ENCODE measurements at places on chromosomes 5 and 9.
A peak's percentile ranks its signal among the peaks of the same experiment; 100 is the strongest.

- no peak for DNase-seq
These were observed 25.2 kb upstream of the OLFM1 start for GRCh38 chr9:135062254-135062653.

DNA sequence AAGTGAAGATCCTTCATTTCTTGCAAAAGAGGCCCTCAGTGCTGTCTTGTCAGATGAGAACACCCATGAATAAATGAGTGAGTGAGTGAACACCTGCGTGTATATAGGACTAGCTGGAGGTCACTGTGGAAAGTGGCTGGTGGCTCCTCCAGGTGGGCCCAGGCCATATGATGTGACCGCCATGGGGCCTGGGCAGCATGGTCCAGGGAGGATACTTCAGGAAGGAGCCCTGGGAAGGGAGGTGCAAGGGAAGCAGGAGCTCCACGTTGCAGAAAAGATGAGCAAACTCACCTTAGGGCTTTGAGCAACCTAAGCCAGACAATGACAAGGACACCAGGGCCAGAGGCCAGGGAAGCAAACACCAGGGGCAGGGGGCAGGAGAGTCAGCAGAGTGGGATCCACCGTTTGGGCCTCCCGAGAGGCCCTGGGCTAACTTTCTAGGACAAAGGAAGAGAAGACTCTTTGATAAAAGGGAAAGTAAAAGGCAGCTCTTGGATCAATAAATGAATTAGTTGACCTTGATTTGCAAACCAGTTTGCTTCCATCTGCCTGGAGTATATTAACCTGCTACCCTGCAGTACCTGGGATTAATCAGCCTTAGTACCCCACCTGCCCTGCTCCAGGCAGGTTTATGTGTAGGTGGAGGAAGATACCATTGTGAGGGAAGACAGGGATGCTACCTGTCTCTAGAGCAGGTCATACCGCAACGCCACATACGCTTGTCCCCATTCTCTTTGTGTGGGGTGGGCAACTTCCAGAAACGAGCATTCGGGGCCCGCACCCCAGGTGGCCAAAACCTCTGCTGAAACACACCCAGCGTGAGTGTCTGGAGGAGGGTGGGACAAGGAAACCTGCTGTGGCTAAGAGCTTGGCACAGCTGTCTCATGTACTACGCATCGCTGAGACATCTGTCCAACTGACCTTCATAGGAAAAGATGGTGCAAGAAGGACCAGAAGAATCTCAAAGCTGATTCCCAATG lies 51.4 kb upstream of the OLFM1 start:
- no peak for DNase-seq

- DNase-seq = peak; percentile 58
These were observed 39.0 kb upstream of the PPP1R26 start for GRCh38 chr9:135440620-135441019.

GRCh38 chr5:127870914-127871313 lies 167.7 kb downstream of the CCDC192 start:
- DNase-seq = no peak

DNA sequence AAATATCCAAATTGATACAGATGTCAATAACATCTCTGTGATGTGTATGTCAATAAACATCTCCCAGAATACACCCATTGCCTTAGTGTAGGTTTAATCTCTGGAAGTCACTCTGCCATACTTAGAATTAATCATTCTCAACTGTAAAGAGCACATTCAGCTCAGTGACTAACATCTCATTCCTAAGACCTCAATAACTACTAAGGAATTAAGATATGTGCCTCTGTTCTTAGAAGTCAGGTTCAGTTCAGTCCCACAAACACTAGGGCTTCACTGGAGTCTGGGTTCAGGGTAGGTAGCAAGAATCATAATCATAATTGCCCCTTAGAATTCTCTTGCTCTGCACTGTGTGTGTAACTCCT lies 31.7 kb downstream of the UGCG start:
- DNase-seq = no peak

DNA sequence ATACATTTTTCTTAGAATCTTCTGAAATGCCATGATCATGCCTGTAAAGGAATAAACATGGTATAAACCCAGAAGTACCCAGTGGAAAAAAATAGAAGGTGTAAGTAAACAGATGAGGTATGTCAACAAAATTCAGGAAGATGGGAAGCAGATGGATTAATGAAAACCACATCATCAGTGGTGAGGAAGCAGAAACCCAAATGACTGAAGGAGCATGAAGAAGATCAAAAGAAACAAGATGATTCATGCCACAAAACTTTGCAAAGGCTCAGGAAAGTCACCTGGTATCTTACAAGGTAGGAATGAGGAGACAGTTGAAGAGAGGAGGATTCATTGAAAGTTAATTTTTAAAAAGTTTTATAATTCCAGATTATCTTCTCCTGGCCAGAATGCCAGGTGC lies 132.8 kb upstream of the PAPPA start:
- DNase-seq = no peak

DNA sequence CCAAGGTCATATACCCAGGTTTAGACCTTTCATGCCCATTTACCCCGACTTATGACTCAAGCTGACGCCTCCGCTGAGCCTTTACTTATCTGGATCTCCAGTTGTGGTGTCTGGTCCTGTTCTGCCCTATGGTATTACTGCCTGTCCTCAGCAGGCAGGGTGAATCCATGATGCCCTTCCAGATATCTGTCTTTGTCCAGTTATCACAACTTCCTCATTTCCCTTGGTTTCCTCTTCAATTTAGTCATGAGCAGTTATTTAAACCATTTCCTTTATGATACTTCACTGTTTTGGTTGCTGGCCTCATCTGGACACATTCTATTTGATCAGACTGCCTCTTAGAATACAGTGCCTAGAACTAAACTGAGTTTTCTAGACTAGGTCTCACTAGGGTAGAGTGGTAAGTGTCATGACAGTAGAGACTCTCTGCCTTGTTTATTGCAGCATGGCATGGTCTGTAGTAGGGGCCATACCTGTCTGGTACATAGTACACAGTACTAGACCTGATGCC lies 93.3 kb downstream of the MELK start:
- DNase-seq = no peak

- DNase-seq = peak; percentile 25
These were observed 8.4 kb upstream of the DMRT3 start for GRCh38 chr9:967903-968641.

- DNase-seq = no peak
These were observed 3.9 kb downstream of the SLC6A3 start for GRCh38 chr5:1441166-1441865.

DNA sequence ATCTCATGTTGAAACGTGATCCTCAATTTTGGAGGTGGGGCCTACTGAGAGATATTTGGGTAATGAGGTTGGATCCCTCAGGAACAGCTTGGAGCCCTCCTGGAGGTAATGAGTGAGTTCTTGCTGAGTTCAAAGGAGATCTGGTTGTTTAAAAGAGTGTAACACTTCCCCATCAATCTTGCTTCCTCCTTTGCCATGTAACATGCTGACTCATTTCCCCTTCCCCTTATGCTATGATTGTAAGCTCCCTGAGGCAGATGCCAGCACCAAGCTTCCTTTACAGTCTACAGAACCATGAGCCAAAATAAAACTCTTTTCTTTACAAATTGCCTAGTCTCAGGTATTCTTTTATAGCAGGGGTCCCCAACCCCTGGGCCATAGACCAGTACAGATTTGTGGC lies 352.3 kb downstream of the SLCO4C1 start:
- no peak for DNase-seq

- DNase-seq = no peak
These were observed 14.3 kb downstream of the AUH start for GRCh38 chr9:91347377-91347776.

DNA sequence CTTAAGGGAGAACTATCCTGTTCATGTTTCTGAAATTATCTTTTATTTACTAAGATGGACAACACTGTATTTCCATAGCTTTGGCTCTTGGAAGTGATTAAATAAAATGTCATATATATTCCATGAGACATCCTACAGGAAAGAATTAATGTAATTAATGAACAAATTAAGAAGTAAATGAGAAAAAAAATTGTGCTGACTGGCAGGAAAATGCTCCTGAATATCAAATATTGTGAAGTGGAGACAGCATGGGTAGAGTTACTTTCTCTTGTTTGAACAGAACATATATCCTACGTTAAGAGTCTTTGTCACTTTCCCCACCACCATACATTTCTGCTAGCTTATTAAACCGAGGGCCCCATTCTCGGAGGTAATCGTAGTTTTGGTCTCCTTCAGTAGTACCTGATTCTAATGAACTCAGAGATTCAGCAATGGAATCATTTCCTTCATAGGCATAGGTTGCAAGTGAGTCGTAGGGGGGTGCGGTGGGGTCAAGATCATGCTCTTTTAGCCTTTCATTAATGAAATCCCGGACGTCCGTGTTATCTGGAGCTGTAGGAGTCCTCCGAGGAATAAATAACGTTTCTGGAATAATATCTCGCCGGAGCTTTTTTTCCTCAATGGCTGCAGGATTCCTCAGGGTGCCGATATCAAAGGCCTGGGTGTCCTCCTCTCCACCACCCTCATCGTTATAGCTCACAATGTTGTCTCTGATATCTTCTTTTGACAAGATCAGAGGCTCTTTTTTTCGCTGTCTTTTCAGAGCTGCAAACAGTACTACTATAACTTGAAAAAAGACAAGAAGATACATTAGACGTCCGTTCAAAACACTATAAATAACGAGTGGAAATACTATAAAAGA lies 157.2 kb downstream of the CDH10 start:
- no peak for DNase-seq

- DNase-seq = no peak
These were observed 43.0 kb downstream of the PARP8 start for GRCh38 chr5:50709471-50709870.

DNA sequence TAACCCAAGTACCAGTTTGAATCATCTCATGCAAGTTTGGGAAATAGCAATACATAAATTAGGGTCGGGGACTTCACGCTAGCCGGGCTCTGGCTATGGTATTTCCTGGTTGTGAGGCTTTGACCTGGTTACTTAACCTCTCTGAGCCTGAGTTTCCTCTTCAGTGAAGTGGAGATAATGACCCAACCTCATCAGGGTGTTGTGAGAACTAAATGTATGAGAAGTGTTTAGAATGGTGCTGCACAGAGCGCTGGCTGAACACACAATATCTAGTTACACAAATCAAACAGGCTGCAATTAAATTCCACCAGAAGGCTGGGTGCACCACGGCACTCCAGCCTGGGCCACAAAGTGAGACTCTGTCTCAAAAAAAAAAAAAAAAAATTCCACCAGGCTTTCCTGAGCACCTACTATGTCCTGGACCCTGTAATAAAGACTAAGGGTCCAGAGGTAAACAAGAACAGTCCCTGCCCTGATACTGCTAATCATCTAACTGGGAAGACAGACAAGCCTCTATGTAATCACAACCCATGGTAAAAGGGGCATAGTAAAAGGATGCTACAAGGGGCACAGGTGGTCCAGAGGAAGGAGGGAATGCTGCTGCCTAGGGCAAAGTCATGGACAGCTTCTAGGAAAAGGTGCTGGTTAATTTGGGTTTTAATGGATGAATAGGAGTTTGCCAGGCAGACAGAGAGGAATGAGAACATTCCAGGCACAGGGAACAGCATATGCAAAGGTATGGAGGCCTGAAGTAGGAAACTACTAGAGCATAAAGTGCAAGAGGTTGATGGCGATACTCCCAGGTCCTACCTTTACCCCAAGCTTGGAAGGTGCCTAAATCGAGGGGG lies 27.7 kb downstream of the DUSP1 start:
- DNase-seq = no peak

DNA sequence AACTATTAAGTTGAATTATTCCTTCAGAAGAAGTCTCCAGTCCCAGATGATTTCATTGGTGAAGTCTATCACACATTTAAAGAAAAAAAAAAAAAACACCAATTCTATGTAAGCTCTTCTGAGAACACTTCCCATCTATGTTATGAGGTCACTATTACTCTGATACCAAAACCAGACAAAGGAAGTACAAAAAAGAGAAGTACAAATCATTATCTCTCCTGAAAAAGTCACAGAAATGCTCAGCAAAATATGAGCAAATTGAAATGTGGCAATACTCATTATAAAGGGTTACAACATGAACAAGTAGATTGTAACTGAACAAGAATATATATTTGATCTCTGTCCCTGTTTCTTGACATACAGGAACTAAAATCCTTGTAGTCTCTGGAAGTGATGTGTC lies 280.4 kb downstream of the TLE1 start:
- DNase-seq = no peak

DNA sequence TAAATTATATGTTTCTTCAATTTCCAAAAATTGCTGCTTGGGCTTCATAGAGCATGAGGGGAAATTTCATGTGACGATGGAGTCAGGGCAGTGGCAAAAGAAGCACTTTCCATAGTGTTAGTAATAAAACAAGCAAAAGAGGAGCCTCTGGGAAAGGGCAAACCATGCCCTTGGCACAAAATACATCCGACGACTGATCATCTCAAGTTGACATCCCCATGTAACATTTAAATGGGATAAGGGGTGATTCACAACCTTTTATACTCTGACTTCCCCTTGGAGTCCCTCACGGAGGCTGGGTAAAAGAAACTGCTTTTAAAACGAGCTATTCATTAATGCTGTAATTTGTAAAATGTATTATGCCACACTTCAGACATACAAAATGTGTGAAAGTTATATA lies 161.4 kb upstream of the DMRT1 start:
- no peak for DNase-seq

GRCh38 chr5:91031402-91031752 lies 351.7 kb downstream of the ARRDC3 start:
- no peak for DNase-seq

DNA sequence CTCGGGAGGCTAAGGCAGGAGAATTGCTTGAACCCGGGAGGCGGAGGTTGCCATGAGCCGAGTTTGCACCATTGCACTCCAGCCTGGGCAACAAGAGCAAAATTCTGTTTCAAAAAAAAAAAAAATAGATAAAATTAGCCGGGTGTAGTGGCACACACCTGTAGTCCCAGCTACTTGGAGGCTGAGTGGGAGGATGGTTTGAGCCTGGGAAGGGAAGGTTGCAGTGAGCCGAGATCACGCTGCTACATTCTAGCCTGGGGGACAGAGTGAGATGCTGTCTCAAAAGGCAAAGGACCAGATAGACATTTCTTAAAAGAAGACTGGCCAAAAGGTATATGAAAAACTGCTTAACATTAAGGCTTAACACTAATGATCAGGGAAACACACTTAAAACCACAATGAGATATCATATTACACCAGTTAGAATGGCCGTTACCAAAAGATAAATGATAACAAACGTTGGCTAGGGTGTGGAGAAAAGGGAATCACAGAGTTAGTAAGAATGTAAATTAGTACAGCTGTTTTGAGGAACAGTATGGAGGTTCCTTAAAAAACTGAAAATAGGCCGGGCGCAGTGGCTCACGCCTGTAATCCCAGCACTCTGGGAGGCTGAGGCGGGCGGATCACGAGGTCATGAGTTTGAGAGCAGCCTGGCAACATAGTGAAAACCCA lies 10.1 kb upstream of the MARVELD2 start:
- no peak for DNase-seq

- DNase-seq = no peak
These were observed 144.8 kb upstream of the PIK3R1 start for GRCh38 chr5:68070591-68071281.
